ENCODE measurements at places on chromosomes 3 and 15.

DNA sequence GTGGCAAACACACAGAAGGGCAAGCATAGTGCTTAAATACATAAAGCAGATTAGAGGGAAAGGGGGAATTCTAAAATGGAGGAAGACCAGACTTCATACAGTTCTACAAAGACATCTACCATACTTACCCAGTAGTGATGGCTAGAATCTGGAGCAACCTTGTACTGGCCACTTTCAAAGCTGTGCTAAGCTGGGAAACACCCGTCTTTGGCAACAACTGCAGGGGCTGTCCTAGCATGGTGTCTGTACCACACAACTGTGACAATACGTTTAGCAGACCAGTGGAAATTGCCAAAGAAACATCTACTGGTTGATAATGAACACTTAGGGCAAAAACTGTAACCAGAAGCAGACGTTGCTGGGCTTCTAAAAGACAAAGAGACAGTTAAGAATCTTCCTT is 97.0 kb downstream of the FBXL22 start:
- no peak for DNase-seq

- DNase-seq = no peak
These were observed 72.2 kb downstream of the FAM174B start for GRCh38 chr15:92583096-92584034.

- DNase-seq = no peak
These were observed 63.6 kb downstream of the TLE3 start for GRCh38 chr15:70034141-70034540.

DNA sequence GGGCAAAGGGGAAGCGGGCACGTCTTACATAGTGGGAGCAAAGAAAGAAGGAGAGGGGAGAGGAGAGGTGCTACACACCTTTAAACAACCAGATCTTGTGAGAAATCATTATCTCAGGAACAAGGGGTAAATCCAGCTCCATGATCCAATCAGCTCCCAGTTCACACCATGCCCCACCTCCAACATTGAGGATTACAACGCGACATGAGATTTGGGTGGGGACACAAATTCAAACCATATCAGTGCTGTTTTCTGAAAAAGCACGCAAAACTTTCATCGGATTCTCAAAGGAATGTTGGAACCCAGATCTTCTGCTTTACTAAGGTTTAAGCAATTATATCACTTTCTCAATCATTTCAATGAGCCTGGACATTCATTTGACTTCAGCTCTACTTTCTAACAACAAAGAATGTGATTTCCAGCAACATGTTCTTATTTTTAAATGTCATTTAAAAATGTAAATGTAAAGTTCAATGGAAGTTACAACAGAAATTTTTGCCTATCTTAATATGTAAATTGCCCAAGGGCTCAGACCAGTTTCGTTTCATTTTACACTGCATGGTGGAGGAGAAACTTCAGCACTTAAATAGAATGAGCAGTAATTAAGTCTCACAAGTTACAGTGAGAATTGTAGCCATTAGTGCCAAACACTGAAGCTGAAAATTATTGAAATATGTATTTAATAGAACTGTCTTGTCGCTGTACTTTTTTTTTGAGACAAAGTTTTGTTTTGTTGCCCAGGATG is 8.4 kb upstream of the CCDC54 start:
- DNase-seq = no peak

- DNase-seq = no peak
These were observed 33.5 kb upstream of the SLC2A2 start for GRCh38 chr3:171059978-171060377.

- no peak for DNase-seq
These were observed 44.9 kb downstream of the PRR23E start for GRCh38 chr3:127237835-127238234.
